ENCODE measurements at places on chromosomes 2 and 18.

GRCh38 chr2:232927793-232928550, 57.9 kb downstream of the SNORC start:
- no peak for DNase-seq

DNA sequence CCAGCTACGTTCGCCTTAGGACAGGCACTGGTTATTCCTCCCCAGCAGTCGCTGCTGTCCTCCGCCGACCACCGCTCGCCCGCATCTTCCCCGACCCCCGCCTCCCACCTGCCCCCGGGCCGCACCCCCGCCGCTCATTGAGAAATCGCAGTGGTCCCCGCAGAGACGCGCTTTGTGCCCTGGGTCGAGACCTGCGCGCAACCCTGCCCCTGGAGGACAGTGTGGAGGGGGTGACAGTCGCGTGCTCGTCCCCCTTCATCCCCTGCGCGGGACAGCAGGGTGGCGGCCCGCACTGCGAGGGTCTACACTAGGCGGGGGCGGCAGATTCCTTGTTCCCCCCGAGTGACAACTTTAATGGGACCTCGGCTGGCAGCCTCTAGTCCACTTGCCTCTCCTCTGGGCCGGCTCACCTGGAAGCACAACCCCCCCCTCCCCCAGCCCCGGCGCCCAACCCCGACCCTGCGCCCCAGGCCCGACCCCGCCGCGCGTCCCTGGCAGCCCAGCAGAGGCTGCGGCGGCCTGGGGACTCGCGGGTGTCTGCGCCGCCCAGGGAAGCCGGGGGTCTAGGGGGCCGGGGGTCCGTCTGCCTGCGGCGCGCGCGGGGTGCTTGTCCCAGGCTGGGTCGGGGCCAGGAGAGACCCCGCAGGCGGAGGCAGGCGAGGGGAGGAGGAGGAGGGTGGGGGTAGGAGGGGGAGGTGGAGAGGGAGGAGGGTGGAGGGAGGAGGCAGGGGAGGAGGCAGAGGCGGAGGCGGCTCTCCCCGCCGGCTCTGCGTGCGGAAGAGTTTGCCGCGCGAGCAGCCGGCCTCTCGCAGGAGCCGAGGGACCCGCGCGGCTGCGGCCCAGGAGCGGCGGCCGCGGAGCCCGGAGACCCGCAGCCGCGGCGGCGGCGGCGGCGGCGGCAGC, at the start of gene NPAS2:
NPAS2 (plus strand) TSS at position 770 of the 903 bp plus-strand sequence. CDS start 84,616 bp downstream, outside the sequence.
- DNase-seq: no peak

DNA sequence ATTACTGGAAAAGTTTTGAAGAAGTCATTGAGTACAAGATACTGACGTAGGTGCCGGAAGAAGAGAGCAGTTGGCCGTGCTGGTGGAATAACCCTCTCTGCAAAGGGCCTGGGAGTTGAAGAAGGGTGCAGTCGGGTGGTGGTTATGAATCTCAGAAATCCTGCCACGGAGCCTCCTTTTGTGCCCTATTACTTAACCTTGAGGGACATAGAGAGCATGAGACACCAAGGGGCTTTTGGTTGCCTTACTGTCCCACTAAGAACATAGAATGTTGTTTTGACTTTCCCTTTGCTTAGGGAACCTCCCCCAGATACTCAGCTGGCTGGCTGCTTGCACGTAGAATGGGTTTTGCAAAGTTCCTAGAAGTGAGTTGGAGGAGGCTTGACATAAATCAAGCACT, 1.3 kb upstream of the CD28 start:
- DNase-seq: no peak

GRCh38 chr2:158918452-158918851, 50.0 kb upstream of the TANC1 start:
- DNase-seq: no peak

DNA sequence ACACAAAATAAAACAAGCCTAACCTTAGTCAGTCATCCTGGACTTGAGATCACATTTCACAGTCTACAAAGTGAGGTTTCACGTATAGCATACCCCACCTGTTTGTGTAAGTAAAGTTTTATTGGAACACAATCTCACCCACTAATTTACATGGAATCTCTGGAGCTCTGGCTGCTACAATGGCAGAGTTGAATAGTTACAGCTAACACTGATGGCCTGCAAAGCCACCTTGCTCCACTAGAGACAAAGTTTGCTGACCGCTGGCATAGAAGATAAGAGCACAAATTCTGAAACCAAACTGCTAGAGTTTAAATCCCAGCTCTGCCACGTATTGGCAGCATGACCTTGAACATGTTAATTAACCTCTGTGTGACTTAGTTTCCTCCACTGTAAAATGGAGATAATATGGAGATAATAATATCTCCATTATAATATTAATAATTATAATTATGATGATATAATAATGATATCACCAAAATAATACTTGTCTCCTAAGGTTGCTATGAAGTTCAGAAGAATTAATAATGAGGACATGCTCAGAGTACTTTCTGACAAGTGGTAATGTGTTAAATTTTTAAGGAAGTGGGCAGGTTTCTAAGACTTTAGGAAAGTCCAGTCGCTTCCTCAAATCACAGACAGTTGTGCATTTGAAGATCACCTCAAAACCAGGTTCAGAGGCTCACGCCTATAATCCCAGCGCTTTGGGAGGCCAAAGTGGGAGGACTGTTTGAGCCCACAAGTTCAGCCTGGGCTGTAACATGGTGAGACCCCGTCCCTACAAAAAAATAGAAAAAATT, 204.6 kb downstream of the SH3RF3 start:
- no peak for DNase-seq

GRCh38 chr2:136505462-136505861, 259.9 kb upstream of the THSD7B start:
- DNase-seq: no peak

GRCh38 chr2:234690569-234691213, 193.8 kb upstream of the ARL4C start:
- DNase-seq: no peak

GRCh38 chr2:12852135-12852534, 135.4 kb downstream of the TRIB2 start:
- no peak for DNase-seq

DNA sequence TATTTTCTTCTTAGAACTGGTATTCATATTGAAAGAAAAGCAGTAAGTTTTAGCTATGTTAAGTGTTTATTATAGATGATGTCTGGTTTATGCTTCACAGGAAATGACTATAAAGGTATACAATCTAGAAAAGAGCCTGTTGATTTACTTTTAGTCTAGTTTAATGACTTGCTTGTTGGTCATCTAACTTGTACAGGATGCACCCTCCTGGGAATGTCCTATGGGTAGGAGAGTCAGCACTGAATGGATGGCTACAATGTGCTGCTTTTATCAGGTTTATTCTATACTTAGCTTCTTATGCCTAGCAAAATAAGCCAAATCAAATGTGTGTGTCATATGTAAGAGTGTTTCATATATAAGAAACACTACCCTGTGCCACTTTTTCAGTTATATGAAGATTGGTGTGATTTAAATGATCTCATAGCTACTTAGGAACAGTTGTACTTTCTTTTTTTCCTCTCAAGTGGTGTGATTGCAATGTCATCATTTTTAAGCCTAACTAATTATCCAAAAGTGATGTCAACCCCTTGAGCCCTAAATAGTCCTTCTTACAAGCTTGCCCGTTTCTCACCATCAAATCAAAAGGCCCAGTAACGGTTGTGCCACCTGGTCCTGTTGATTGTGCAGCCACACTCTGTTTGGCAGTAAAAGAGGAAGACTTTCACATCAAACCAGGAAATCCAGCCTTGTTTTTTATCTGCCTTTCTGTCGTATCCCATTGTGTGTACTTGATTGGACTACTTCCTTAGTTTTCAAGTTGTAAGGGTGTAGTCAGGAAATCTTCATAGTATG, 176.0 kb downstream of the DIS3L2 start:
- DNase-seq: no peak

- DNase-seq: no peak
Observed at GRCh38 chr2:11147263-11147662, 8.0 kb upstream of the SLC66A3 start.

DNA sequence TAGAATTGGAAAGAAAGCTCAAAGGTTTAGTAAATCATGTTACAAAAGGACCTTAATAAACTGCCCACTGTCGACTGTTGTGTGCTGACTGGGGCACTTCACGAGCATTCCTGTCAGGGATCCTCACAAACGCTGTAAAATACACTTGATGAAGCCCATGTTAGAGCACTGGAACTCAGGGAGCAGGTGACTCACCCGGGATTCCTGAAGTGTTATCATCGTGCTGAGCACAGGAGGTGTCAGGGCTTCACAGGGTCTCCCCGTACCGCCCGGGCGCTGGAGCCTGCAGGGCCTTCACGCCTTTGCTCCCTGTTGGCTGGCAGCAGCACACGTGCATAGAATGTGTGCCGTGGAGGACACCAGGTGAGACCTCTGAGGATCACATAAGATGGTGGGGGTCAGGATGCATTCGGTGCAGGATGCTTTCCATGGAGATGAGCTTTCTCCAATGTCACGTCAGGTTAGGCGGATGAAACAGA, 187.3 kb downstream of the SNTG2 start:
- no peak for DNase-seq

DNA sequence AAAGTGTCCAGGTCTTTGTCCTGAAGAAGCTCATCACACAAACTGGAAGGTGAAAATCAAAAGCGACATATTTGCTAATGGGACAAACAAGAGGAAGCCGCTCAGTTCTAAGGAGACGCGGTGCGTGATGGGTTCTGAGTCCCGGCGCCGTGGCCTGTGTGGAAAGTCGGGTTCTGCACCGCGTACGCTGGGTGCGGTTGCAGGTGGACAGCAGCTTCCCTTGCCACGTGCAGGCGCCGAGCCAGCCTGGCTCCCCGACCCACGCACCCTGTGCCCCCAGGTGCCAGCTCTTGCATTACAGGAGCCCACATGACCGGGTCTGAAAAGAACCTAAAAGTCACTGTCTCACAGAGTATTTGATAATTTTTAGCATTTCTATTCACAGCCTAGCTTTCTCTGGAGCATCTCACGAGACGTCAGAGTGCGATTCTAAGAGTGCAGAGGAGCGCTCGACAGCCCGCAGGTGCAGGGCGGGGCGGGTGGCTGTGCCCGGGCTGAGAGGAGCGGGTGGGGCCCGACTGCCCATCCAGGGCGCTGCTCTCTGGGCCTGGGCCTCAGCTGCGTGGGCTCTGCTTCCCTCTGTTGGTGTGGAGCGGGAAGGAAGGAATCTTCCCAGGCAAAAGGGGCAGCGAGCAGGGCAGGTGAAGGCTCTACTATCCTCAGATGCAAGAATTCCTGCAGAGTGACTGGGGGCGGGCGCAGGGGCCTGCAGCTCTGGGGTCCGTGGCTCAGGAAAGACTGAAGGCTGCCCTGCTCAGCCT, 39.4 kb downstream of the MYT1L start:
- DNase-seq: peak; percentile 46

DNA sequence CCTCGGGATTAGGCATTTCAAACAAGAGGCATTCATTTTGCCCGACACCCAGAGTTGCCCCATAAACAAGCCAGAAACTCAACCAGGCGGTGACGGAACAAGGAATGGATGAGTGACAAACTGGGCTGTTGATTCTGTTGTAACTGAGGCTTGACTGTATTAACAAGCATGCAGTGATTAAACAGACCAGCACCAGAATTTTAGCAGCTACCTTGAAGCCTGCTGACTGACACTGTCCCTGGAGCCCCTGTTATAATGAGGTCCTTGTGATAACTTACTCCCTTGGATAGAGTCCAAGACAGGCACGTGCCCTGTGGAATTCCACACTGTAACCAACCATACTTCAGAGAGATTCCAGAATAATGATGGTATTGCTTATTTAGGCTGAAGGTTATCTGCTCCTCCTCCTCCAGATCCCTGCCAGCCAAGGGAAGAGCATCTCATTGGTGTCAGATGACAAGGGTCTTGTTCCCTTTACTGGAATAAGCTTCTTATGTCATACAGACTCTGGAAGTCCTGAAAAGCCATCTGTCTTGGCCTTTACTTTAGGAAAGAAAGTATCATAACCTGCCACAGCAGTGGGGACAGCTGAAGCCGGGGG, 97.1 kb upstream of the RMDN2 start:
- DNase-seq: no peak

Measured in NCI-H187 treated with DMSO at 0.1 percent for 48 hours (cell line).